SW480 (cell line): ENCODE measurements at places on chromosomes 1 and 21.

DNA sequence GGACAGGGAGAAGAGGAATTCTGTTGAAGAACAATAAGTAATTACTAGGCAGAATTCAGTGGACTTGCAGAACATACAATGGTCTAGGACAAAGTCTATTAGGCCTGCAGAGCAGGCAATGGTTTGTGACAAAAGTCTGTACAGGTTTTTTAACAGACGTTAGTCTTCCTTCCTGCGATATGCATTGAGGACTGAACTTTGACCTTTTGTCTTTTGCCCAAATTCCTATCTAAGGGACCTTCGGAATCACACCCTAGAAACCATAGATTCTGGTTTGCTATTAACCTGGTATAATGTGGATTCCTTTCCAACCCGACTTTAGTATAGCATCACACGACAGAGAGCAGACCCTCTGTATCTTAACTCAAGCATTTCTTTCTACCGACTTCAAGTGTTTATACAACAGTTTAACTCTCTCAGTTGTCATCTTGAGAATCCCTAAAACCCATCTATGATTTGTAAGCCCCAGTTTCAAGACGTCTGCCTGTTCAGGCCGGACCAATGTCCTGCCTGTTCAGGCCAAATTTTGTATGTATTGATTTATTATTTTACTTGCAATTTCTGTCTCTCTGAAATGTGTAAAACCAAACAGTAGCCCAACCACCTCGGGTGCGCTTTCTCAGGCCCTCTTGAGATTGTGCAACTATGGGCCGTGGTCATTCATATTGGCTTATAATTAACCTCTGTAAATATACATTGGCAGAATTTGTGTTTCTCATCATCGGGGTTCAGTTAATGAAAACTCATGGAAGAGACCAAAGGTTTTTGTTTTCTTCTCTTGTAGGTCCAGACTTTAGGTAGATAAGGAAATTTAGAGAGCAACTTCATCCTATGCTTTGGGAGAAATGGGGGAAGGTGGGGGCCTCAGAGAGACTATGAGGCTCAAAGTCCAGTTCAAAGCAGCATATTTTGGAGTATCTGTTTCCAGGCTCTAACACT, 76.9 kb upstream of the TNFSF18 start:
- no peak for DNase-seq

GRCh38 chr21:41366522-41367151, 4.8 kb downstream of the MX2 start:
- DNase-seq = peak; percentile 95

GRCh38 chr1:198915327-198916231, 276.7 kb downstream of the PTPRC start:
- DNase-seq = no peak

DNA sequence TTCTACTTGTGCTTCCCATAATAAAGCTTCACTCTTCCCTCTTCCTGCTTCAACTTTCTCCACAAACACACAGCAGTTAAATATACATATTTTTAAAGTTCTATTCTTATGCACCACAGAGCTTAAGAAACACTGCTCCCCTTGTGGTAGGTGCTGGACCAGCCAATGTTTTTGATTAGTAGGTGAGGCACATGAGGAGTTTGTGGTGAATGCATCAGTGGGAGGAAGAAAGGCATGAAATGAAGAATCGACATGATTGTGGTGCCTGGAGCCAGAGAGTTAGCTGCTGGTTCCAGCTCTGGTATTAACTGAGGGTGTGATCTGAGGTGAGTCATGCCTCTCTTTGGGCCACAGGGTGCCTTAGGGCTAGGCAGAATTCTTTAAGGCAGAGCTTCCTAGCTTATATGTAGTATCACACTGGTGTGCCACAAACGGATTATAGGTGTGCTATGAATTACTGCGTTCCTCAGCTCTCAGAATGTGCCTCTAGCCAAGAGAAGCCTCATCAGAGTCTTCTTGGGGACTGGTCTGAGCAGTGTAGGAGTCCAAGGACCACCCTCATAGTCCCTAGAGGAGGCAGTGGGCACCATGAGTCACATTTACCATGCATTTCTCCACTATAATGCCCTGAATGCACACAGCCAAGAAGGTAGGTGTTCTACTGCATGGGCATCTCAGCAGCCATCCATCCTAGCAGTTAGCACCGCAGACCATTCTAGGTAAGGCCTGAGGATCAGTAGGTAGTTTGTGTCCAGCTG, 97.4 kb upstream of the SGIP1 start:
- peak; percentile 70 for DNase-seq

GRCh38 chr1:172533513-172534151, 682 bp downstream of the SUCO start:
- DNase-seq = peak; percentile 27

- DNase-seq = no peak
Measured at GRCh38 chr1:1084372-1085170, 10.5 kb upstream of the RNF223 start.

DNA sequence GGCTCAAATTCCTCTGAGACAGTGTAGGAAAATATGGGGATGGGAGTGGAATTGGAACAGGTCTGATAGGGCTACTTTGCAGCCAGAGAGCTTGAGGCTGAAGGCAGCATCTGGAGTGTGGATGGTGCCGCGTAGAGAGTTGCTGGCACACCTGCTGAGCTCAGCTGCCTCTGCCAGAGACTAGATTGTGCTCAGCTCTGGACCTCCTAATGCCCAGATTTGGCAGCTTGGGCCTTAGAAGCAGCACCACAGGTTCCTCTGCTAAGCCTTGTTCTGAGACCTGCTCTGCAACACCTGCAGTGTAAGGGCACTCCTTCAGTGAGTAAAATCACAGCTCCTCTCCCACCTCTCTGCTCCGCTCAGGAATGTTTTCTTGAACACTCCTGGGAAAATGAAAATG, 23.3 kb downstream of the ACOT11 start:
- no peak for DNase-seq

GRCh38 chr1:105005594-105006195, 1256.0 kb downstream of the AMY1C start:
- no peak for DNase-seq

- no peak for DNase-seq
Measured at GRCh38 chr1:226603022-226603857, 54.7 kb downstream of the STUM start.

GRCh38 chr1:163774978-163775620, 453.3 kb downstream of the NUF2 start:
- DNase-seq = no peak

DNA sequence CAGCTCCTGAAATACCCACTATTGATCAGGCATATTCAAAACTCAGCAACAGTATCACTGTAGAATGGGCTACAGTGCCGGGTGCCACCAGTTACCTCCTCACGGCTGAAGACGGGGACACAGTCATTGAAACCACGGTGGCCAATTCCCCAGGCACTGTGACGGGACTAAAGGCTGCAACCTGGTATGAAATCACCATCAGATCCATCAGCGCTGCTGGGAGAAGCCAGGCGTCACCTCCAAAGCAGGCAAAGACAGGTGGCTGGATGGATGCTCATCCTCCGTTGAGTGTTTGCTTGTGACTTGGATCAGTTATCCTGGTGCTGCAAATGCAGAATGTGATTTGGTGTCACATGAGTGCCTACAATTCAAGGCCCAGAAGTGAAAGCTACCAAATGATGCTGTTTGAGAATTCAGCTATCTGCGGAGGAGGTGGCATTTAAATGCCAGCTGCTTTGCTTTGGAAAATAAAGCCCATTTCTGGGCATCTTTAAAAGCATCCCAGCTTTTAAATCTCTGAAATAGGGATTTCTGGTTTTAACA, 5.1 kb downstream of the FNDC7 start:
- no peak for DNase-seq

DNA sequence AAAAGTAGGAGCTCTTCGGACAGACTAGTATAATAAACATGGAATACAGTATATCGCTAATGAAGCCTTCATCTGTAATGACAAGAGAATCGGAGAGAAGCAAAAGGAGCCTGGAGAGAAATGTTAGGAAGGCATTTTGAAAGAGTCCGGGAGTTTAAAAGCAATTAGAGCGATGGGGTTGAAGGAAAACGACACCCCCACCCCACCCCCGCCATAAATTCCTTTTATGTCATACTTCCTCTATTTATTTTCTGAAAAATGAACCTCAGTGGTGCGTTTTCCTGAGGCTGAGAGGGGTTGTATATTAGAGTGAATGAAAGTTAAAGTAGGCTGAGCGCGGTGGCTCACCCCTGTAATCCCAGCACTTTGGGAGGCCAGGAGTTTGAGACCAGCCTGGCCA, 635 bp upstream of the APH1A start:
- DNase-seq = no peak

DNA sequence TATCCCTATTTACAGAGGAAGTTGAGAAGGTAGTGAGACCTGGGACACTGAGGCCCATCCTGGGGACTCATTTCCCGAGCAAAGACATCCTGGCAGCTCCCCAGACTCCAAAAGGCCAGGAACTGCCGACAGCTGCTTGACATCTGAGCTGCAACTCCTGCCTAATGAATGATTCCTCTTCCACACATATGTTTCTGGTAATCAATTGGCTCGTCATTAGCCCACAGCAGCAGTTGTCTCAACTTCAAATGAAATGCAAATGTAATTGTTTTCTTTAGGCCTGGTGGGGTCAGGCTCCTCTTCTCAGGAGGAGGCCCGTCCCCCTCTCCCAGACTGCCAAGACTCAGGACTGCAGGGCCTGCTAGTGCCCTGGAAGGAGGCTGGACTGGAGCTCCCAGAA, 61.8 kb upstream of the DISP3 start:
- DNase-seq = no peak

- no peak for DNase-seq
Measured at GRCh38 chr1:14662116-14662515, 63.6 kb downstream of the KAZN start.

DNA sequence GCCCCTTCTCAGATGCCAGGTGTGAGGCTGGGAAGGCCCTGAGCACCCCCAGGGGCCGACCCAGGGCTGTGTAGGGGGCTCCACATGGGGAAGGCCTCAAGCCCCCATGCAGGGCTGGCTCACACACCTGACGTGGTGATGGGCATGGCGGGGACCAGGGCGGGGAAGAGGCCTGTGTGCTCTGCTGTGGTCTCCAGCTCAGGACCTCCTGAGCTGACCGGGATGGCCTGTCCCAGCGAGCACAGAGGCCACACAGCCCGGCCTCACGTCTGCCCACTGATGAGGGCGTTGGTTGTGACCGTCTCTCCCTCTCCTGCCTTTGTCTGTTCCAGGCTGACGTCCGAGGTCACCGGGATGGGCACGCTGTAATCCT, 40.2 kb upstream of the COL6A1 start:
- no peak for DNase-seq

DNA sequence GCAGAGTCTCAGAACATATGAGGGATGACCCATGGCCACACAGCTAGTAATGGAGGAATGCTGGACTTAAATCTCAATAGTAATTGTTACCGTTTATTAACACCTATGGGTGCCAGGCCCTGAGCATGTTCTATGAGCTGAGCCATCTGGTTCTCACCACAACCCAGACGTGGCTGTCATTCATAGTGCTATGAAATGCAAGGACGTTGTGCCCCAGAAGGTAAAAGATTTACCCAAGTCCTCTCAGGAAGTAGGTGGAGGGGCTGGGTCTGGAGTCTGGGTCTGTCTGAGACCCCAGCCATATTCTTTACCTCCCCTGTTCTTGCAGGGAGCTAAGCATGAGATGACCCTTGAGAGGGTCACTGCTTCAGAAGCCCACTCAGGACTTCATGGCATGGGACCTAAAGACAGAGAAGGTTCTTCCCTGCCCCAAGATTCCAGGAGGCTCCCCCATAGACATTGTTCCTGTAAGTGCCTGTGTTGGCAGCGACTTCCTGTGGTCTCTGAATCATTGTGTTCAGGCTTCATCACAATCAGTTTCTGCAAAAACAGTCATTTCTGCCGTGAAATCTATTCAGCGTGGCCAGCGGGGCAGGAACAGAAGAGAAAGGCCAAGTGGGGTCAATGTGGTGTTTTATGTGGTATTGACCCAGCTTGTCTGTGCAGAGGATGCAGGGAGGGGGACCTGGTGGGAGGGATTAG, 475.4 kb downstream of the PTPRU start:
- no peak for DNase-seq

GRCh38 chr21:42798106-42798505, 81.2 kb downstream of the WDR4 start:
- no peak for DNase-seq

DNA sequence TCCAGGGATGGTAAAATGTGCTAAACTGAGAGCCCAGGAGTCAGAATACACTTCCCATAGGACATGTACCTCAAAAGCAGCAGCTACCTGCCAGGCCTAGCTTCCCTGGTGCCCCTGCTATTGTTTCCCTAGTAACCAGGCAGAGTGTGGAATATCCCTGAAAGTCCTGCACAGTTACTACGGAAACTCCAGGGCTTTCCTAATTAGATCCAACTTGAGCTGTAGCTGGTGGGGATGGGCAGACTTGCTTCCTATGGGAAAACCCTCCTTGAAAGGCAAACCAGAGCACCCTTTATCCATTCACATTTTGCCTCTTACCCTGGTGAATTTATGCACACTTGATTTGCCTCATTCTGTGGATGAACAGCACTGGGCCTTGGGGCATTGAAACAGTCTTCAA, 559.9 kb upstream of the PBX1 start:
- no peak for DNase-seq

- no peak for DNase-seq
Measured at GRCh38 chr21:39613041-39613934, 548 bp downstream of the B3GALT5 start.

GRCh38 chr1:200073286-200073637, 45.8 kb downstream of the NR5A2 start:
- no peak for DNase-seq

DNA sequence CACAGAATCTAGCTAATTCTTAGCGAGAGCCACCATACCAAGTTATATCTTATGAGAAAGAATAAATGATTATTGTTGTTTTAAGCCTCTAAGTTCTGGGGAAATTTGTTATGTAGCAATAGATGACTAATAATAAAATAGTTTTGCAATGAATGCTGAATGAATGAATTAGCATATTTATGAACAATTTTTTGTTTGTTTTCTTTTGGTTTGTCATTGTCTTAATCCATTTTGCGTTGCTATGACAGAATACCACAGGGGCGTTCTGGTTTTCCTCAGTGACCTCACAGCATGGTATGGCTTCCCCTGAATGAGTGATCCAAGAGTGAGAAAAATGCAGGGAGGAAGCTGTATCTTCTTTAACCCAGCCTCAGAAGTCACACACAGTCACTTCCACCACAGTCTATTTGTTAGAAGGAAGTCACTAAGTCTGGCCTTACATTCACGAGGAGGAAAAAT, 53.8 kb upstream of the HPDL start:
- no peak for DNase-seq

GRCh38 chr1:101238031-101238628, 1.3 kb downstream of the S1PR1 start:
- no peak for DNase-seq

- DNase-seq = peak; percentile 87
Measured at GRCh38 chr1:29639741-29640427, 403.6 kb downstream of the PTPRU start.

GRCh38 chr1:209076688-209077087, 506.8 kb upstream of the CAMK1G start:
- DNase-seq = peak; percentile 9

- no peak for DNase-seq
Measured at GRCh38 chr1:19068639-19069276, 112.3 kb upstream of the IFFO2 start.

DNA sequence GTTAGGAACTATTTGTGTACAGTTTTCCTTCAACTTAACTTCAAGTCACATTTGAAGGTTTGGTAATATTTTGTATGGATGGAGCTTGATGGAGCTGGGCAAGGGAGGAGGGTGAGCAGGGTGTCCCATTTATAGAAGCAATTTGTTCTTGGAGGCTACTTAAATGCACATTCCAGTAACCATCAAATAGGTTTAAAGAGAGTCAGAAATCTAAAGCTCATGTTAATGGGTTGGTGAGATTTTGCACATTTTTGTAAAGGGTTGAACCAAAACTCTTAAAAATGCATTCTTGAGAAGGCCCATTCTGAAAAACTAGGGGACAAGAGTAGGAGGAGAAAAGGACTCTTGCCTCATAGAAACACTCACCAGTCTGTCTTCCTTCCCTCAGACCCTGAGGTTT, 10.1 kb downstream of the FNDC5 start:
- DNase-seq = no peak
